ENCODE measurements at places on chromosomes 3 and 15.

DNA sequence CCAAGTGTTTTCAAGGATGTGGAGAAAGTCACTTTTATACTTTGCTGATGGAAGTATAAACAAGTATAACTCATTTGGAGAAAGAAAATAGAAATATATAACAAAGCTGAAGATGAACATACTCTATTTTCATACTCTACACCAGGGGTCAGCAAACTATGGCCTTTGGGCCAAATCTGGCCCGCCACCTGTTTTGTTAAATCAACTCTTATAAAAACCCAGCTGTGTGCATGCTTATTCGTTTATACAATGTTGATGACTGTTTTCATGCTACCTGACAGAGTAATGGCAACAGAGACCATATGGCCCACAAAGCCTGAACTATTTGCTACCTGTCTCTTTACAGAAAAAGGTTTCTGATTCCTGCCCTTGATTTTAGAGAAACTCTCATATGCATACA, 124.0 kb downstream of the NR1D2 start:
- no peak for DNase-seq

DNA sequence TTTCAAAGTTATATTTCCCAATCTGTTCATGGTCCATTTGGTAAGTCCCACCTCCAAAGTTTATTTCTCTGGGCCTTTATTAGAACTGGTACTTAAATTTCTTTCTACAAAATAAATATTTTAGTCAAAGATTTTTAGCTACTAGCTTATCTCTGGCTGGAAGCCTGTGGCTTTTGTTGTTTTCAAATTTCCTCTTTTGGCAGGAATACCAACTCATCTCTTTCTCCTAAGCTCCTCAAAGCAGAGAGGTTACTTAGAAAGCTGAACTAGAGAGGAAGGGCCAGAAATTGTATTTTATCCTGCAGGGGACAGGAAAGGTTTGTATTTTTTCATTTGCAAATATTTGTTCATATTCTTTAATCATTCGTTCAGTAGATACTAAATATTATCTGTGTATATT, 227.8 kb downstream of the TBL1XR1 start:
- no peak for DNase-seq

DNA sequence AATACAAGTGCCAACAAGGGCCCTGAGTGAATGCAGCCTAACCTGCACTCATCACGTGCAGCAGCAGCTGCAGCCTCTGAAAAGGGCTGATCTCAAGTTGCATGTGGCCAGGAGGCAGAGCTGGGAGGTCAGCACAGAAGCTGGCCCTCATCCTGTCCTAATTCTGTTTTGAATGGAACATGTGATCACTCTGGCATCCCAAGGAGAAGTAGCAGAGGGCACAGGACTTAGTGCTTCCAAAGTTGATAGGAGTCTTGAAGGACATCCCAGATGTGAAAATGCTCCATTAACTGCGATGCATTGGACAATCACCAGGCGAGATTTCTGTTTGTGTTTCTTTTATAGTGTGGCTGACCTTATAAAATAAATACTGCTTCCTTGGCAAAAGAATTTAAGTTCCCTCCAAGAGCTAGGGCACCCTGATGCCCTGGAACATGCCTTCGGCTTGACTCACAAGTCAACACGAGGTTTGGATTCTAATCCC, 31.6 kb upstream of the STAG1 start:
- DNase-seq, result no peak

DNA sequence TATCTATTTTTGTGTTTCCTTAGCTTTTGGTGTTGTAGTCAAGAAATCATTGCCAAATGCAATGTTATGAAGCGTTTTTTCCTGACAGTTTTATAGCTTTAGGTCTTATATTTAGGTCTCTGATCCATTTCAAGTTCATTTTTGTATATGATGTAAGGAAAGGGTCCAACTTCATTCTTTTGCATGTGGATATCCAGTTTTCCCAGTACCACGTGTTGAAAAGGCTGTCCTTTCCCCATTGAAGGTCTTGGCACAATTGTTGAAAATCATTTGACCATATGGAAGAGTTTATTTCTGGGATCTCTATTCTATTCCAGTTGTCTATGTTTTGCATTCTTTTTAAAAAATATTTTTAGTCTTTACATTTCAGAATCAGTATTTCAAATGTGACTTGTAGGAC, 14.6 kb upstream of the SNRPN start:
- no peak for DNase-seq

DNA sequence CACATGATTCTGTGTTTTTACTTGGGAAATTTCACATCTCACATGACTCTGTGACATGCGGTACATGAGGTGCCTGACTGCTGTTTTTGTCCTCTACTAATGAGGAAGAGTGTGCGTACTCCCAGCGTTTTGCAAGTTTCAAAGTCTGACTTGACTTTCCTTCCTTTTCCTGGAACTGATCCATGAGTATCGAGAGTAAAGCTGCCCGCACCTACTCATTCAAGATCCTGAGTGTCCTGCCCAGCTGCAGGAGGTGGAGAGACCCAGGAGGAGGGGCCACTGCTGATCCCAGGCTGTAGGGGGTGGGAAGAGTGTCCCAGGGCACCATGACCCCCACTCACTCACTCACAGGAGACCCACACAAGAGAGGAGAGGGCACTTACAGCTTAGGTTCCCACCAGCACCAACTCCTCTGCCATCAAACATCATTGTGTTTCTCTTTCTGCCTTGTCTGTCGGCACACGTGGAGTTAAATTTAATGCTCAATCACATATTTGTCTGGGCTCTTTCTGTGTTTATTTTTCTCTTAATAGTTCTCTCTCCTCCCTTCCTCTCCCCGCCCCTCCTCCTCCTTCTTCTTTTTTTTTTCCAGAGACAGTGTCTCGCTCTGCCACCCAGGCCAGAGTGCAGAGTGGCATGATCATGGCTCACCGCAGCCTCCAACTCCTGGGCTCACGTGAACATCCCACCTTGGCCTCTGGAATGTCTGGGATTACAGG, 1.4 kb downstream of the CCR5AS start:
- no peak for DNase-seq

GRCh38 chr3:171468296-171468906, 8.2 kb upstream of the TNIK start:
- DNase-seq, result no peak

- no peak for DNase-seq
These were observed 161.7 kb downstream of the ARPP21 start for GRCh38 chr3:35800960-35801459.

- DNase-seq, result no peak
These were observed 20.2 kb downstream of the SLC24A1 start for GRCh38 chr15:65641768-65642475.

DNA sequence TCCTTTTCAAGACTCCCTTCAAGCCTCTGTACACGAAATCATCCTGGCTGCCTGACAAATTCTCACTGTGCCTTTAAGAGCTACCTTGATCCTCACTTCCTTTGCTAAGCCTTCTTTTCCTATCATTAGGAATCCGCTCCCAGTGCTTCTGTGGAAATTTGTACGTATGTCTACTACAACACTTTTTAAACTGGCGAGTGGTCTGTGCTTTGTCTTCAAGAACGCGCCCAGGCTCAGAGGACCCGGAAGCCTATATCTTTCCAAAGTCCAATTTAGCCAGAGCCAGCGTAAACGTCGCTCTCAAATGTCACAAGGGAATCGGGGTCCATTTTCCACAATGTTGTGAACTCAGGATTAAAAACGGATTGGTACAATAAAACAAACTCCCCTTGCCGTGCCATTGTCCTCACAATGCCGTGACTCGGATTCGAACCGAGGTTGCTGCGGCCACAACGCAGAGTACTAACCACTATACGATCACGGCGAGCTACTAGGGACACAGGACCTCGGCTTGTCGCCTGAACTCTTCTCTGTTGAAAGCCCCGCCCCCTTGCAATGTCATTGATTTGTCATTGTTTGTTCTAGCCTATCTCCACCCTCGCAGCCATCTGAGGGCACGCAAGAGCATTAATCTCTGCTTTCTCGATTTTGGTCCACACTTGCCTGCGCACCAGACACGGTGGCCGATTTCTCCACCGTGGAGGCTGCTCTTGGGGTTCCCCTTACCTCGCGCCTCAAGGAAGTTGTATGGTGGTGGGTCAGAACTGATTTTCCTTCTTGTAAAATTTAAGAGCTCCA, 12.4 kb upstream of the SHF start:
- peak; percentile 96 for DNase-seq

DNA sequence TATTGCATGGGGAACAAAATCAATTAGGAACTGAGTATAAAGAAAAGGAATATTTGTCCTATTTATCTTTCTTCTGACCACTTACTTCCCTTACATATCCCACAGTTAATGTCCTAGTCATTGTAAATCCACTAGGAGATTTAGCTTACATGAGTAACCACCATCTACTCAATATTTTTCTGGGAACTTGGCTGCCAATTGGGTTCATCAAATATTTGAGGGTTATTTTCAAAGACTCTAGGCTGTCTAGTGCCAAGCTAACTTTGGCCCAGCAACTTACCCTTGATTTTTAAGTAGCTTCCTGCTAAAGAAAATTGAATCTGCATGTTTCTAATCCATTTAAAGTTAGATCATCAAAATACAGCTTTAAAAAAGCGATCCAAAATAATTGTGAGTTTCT, 362.5 kb upstream of the EPHA3 start:
- DNase-seq, result no peak

DNA sequence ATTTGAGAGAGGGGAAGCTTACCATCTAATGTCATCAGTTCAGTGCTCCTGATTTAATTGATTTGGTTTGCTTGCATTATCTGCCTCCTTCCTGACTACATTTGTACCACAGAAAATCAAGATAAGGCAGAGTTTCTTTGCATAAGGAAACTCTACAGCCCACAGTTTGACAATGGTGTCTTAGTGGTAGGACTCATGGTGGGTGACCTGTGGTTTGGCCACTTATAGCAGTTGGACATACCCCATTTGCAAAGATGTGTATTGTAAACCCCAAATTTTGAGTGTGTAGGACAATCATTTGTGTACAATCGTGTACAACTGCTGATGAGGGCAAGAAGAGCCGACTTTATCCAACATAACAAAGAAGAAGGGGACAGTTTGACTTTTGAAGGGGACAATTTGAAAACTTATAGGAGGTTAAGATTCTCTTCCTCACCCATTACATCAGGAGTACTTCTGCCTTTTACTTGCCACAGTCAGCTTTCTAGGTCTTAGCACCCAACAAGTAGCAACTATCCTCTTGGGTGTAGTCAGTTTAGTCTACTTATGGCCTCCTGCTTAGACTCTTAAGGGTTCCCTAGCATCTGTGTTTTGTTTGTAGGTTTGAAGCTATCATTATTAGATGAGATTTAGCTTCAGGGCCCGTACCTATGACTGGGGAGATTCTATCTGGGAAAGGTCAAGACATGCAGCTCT, 6.2 kb downstream of the TGFBR2 start:
- DNase-seq, result no peak

DNA sequence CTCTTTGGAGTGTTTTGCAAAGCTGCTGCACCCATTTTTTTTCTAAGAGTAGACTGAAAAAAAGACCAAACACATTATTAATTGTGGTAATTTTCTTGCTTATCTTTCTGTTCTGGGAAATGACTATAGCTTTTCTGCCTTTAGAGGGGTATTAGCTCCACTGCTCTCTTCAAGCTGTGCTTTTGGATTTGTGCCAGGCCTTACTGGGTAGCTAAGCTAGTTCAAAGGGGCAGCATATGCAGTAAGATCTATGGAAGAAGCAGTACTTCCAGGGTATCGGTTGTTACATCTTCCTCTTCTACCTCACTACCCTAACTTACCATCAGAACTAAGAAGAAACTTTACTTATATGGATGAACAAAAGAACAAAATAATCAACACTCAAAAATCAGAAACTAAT, 28.7 kb upstream of the ARIH1 start:
- DNase-seq, result no peak

DNA sequence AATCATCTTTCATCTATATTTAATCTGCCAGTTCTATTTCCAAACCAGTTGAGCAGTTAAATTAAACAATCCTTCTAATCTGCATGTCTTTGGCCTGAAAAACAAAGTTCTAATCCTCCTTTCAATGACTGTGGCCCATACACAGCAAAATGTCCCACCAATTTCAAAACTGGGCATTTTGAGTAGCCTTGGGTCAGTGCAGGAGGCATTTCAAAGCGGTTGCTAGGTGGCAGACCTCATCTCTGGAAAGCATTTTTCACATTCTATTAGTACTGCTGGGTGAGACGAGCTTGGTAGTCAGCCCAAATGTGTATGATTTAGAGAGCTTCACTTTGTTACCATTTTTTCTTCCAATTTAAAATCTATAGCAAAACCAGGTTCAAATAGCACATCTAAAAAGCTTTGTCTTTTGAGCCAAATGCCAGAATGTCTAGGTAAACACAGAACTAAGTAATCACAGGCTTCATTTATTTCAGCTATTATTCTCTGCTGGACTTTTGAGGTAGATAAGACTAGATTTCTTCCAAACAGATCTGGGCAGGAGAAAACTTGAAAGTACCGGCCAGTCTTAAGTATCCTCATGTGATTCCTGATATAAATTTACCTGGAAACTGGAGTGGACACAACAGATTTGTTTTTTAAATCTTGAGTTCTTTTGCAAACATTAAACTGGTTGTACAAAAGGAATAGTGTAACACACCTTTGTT, 8.9 kb upstream of the ARHGEF26 start:
- DNase-seq, result no peak

DNA sequence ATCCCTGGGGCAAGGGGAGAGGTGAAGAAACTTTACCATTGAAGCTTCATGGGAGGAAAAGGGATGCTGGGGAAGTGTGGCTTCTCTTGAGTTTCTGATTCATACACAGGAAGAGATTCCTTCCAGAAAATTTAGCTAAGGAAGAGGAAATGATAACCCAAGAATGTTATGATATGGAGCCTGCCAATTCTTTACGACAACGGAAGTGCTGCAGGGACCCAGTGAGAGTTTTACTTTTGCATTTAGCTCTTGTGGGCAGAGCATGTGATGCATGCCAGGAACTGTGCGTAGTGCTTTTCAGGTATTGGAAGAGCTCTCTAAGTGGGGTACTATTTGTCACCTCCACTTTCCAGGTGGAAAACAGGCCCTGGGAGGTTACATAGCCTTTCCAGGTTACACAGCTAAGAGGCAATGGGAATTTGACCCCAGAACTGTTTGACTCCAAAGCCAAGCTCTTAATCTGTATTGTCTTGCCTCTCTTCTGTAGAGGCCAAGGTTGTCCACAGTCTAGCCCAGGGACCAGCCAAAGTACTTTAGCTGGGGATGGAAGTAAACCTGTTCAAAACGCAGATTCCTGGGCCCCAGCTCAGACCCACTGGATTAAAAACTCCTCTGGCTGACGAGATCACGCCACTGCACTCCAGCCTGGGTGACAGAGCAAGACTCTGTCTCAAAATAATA, 23.0 kb downstream of the CMTM7 start:
- no peak for DNase-seq

- DNase-seq, result no peak
These were observed 98.9 kb downstream of the C3orf38 start for GRCh38 chr3:88248658-88249057.

DNA sequence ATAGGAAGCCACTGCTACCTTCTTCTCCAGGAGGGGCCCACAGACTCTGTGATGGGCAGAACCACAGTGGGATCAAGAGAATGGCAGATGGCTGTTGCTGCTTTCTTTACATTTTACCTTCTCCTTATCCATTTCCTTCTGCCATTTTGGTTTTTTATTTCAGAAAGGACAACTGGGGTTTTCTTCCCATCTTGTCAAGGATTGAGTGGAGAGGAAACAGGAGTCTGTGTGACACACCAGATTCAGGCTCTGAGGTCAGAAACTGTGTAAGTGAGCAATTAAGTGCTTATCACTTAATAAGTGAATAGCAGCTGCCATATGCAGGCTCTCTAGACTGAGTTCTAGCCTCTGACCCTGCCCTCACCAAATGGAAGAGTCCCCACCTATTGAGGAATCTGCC, 47.3 kb downstream of the ITGB5 start:
- DNase-seq, result no peak

GRCh38 chr15:67125589-67126502, 60.4 kb downstream of the SMAD3 start:
- no peak for DNase-seq
